Dorsolateral prefrontal cortex (tissue), 122 donors: ENCODE measurements at places on chromosomes 2 and 18. TPM values are rescaled to one million over a fixed set of nuclear protein-coding genes. Genes with fewer than 3 reads are reported as not detected.
A peak's percentile ranks its signal among the peaks of the same experiment; 100 is the strongest.

- no peak for DNase-seq
Observed at GRCh38 chr18:26040051-26040656, 50.3 kb downstream of the SS18 start.

DNA sequence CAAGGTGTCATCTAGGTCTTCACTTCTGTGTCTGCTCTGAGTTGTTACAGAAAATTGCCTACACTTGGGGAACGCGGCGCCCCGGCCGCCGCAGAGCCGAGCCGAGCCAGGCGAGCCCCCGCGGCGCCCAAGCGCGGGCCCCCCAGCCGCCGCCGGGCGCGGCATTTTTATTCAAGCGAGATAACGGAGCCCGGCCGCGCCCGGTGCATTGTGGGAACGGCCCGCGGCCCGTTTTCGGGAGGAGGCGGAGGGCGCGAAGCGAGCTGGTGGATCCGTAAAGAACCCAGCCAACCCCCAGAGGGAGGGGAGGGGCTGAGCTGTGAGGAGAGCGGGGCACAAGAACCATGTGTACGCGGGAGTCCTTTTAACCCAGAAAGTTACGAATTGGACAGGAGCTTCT is 191.8 kb downstream of the FTCDNL1 start:
- peak; percentile 46 for DNase-seq

DNA sequence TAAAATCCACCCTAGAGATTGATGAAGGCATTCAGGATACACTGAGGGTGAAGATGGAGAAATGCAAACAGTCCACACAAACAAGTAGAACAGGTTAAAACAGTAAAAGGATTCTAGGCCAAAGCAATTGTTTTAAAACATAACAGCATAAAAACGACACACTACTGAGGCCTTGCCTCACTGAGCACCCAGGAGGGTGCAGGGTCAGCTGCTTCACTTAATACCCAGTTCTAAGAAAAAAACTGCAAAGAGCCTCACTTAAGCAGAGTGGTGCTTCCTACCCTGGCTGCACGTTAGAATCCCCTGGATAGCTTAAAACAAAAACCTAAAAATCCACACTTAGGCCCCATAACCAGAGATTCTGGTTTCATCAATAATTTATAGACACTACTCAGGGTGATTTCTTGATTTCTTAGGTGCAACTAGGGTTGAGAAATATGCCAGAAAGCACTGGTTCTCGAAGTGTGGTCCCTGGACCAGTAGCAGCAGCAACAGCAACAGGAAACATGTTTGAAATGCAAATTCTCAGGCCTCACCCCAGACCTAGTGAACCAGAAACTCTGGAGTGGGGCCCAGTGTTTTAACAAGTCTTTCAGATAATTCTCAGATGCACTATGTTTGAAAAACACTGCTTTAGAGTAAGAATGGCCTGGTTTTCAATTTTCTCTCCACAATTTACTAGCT is 279.1 kb downstream of the ZEB2 start:
- DNase-seq, result no peak

DNA sequence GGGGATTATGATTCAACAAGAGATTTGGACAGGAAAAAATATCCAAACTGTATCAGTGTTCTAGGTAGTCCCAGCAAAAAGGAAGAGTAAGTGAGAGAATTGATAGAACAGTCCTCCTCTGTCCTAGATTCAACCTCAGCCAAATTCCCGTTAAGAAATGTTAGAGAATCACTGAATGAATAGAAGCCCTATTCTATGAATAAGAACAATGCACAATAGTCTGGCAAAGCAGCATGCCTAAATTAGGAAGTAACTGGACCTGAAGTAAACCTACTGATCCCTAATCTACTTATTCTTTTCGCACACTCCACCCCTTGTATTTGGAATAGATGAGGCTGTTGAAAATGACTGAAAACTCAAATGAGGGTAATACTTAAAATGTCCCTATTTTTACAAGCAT is 1665.5 kb downstream of the LRP1B start:
- DNase-seq, result no peak

The AKAIN1 gene
- total RNA-seq, result 3.1 TPM

The UGT1A1 gene
- total RNA-seq, result not detected

GRCh38 chr2:220157312-220157711 is 529.9 kb downstream of the SLC4A3 start:
- DNase-seq, result no peak

The ESPNL gene
- total RNA-seq, result 0.17 TPM

DNA sequence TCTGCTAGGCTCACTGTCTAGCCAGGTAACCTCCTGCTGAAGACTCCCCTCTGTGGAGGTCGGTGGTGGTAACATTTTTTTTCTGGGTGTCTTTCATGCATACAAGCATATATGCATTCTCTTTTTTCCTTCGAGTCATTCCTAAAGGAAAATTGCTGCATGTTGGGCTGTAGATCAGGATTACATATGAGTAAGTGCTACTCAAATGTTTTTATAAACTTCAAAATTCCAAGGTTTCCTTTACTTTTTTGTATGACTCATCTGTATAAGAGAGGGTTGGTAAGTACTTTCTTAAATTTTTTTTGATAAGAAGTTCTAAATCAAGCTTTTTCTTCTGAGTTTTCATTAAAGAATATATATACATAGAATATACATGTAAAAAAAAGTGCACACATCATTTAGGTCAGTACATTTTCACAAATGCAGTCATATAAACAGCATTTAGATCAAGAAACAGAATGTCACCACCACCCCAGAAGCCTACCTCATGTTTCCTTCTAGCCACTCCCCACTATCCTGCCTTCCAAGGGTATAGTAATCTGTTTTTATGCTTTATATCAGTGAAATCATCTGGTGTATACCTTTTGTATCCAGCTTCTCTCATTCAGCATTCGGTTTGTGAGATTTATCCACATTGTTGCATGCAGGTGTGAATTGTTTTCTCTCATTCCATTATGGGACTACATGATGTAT is 128.0 kb upstream of the MAP3K20 start:
- DNase-seq, result no peak

- peak; percentile 42 for DNase-seq
Observed at GRCh38 chr2:231800493-231801091, 14.3 kb downstream of the COPS7B start.

- no peak for DNase-seq
Observed at GRCh38 chr18:55185391-55185790, 226.1 kb upstream of the CCDC68 start.

The CYP27C1 gene
- total RNA-seq, result 0.26 TPM

GRCh38 chr2:239935789-239936758 is 89.1 kb downstream of the NDUFA10 start:
- DNase-seq, result peak; percentile 12

The CD8A gene
- total RNA-seq, result 3.1 TPM

- no peak for DNase-seq
Observed at GRCh38 chr18:44245019-44245418, 435.7 kb upstream of the SETBP1 start.
